Pancreas (tissue), 10 donors: ENCODE measurements at places on chromosomes 4 and X.

DNA sequence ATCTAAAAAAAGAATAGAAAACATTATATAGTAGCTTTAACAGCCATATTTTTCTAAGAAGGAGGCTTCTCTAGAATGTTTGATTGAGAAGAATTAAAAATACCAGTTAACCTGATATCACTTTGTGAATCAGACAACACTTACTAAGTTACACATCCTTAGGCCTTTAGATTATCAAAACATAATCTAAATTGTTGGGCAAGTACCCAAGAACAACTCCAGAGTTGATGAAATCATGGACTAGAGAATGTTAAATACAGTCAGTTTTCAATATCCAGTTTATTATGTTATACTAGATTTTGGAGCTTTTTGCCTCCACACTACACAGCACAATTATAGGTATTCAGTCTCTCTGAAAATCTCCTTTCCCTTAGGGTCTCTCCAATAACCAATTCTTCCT, 39.6 kb downstream of the ARL13A start:
- DNase-seq, result no peak

DNA sequence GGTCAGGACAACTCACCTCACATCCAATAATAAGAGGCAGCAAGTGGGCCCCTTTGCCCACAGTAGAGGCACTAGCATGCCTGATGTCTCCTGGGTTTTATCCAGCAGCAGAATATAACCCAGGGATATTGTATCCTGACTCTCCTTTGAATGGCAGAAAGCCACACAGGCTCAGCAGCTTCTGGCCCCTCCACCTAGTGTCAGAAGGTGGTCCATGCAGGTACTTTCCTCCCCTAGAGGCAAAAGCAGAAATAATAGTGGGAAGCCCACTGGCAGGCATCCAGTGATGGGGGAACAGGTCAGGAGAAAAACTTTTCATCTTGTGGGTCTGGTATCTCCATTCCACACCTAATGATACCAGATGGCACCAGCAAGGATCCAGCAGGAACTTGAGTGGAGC, 75.5 kb upstream of the IRS4 start:
- DNase-seq, result no peak

DNA sequence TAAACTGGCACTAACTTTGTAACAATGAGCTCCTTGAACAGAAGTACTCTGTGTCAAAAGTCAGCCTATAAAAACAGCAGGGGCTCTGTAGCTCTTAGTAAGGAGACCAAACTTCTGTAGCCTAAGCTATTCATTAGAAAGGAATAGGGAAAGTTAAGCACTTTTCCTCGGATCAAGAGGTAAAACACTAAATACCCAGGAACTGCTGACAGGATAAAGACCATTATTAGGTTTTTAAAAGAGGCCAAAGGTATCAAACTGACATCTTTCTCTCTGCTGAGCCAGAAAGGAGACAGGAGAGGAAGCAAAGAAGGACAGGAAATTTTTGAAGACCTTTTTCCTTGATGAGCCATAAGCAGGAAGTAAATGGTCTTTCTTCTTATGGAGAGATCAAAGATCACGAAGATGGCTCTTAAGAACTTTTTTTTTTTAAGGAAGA, 31.9 kb downstream of the ANAPC10 start:
- DNase-seq, result no peak

GRCh38 chrX:153816831-153817690, 13.3 kb downstream of the PDZD4 start:
- no peak for DNase-seq

- DNase-seq, result no peak
Observed at GRCh38 chr4:6926681-6927478, 17.3 kb downstream of the TBC1D14 start.

DNA sequence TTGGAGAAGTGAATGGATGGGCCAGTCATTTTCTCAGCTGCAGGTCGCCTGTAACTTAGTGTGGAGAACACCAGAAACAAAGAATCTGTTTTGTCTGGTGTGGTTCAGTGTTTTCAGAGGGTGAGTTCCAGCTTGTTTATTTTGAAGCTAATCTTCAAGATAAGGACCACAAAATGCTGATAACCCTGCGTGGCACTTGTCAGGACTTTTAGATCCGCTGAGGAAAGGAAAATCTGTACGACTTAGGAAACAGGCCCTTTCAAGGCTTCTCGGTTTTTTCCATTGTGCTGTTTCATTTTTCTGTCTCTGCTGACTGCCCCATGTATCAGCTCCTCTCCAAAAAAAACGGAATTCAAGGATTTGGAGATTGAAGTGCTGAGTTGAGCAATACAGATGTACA, 8.7 kb upstream of the ANAPC4 start:
- no peak for DNase-seq

GRCh38 chr4:504076-504475, 5.1 kb downstream of the PIGG start:
- no peak for DNase-seq

GRCh38 chr4:89196745-89197144, 85.4 kb downstream of the TIGD2 start:
- peak; percentile 26 for DNase-seq

DNA sequence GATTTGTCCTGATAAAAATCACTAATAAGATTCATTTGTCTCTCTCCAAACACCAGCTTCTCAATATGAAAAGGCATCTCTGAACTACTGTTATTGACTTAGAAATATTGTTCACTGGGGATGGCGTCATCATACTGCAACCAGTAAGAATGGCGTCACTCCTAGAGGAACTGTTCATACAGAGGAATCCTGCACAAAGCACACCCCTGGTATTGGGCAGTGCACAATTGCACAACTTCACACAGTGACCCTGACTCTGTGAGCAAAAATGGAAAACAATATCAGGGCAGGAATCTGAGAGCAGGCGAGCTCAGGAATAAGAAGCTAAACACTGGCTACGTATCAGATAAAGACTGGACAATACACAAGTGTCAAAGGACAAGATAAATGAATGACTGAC, 66.7 kb upstream of the PNPLA4 start:
- no peak for DNase-seq

GRCh38 chrX:53883196-53883595, 161.1 kb downstream of the PHF8 start:
- no peak for DNase-seq

DNA sequence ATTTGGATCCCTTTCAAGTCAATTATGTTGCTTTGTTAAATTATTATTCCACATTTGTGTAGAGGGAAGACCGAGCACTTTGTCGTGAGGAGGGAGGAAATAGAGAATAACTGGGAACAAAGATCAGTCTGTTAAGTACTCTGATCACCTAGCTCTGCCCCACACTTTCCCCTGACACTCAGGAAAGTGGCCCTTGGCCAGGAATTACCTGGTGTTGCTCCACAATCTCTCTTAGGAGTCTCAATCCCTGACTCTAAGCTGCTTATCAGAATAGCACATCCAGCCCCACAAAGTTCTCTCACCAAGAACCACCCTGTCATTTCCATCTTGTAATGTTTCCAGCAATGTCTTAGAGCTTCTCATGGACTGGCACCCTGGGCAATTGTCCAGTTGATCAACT, 83.8 kb upstream of the BMPR1B start:
- peak; percentile 20 for DNase-seq

DNA sequence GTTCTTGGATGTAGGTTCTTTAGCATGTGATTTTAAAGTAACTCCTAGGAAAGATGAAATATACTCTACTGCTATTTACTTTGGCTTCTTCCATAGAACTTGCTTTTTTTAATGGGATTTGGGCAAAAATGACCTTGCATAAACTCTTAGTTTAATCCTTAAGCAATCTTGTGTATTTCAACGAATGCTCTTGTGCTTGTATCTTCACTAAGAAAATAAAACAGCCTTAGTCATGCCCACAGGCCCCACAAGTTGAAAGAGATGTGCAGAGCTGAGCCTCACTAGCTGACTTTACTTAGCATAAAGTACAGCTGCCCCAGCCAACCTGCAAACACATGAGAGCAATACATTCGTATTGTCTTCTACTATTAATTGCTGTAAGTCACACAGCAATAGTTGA, 1609.2 kb downstream of the STIM2 start:
- no peak for DNase-seq

DNA sequence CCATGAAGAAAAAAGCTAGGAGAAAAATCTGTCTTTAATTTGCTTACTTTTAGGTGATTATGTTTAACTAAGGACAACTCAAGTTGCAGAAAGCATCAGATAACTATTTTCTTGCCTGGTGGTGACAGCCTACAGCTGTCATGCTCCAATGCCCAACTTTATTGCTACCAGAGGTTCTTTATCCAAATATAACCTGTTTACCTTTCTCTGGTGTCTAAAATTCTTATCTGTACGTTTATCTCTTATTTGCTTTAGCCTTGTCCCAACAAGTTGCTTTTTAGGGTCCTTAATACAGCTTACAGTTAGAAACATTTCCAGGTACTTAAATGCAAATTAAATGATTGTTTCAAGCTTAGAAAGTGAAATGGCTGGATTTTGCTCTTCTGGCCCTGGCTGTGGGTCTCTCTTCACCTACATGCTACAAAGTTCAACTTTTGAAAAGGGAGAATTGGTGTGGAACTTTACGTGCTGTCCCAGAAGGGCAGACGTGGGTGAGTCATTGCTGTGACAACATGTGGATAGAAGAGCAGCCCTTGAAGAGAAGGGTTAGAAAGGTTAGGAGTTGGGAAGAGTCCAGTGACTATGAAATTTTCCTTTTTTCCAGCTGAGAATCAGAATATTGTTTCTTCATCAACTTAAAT, 60.7 kb downstream of the HPGD start:
- DNase-seq, result no peak

GRCh38 chrX:151510203-151510602, 53.3 kb upstream of the PASD1 start:
- no peak for DNase-seq

GRCh38 chr4:39635023-39635422, 3.6 kb downstream of the SMIM14 start:
- no peak for DNase-seq

DNA sequence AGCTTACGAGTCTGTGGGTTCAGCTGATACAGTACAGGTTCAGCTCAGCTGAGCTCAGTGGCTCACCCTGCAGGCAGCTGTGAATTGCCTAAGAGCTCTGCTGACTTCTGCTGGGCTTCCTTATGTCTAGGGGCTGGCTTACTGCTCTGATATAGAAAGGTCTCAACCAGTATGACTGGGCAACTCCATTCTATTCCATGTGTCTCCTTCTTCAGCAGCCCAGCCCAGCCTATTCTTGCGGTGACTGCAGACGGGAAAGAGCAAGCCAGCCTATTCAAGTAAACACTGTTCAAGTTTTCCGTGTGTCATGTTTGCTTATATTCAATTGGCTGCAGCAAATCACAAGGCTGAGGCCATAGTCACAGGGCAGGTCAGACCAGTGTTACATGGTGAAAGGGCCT, 615.4 kb upstream of the ZFP42 start:
- peak; percentile 58 for DNase-seq

DNA sequence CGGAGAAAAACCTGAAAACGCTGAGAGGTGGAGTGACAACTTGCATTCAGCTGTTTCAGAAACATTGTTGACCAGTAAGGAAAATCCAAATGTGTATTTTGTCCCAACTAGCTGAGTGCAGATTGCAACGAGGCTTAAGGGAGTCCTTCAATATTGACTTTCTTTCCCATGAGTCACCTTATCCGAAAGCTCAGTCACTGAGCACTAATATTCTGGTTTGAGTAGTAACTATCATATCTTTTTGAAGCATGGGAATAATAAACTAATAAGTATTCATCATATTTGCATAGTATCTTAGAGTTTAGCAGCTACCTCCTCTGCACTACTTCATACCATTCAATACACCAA, 604.3 kb downstream of the PACRGL start:
- no peak for DNase-seq

- DNase-seq, result no peak
Observed at GRCh38 chr4:16731776-16732380, 166.6 kb downstream of the LDB2 start.

GRCh38 chrX:109958266-109958665, 44.6 kb upstream of the TMEM164 start:
- no peak for DNase-seq

DNA sequence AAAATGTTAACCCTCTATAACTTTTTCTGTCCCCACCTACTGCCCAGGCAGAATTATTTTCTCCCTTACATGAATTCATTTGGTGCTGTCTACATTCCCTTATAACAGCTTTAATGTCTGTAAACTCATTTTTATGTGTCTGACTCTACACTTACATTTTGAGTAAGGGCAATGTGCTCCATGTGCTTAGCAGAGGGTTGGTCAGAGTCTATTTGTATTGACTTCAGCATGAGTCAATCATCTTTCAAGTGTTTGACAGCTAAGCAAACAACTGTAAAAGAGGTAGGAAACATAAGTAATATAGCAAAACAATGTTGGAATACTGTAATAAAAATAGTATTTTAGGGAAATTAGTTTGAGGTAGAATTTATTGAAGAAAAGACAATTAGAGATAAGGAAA, 6.3 kb downstream of the IL15 start:
- no peak for DNase-seq

GRCh38 chr4:114606245-114606644, 7.6 kb downstream of the UGT8 start:
- DNase-seq, result no peak

GRCh38 chr4:41632481-41633073, 94.6 kb downstream of the LIMCH1 start:
- DNase-seq, result no peak

- DNase-seq, result no peak
Observed at GRCh38 chr4:15253349-15253748, 174.5 kb upstream of the C1QTNF7 start.

GRCh38 chr4:4341861-4342650, 44.8 kb upstream of the NSG1 start:
- no peak for DNase-seq

GRCh38 chrX:103274284-103274683, 2.3 kb downstream of the TCEAL5 start:
- no peak for DNase-seq

GRCh38 chr4:150974750-150975149, 40.3 kb downstream of the LRBA start:
- DNase-seq, result no peak

GRCh38 chr4:113331811-113332210, 282.4 kb downstream of the ANK2 start:
- no peak for DNase-seq

GRCh38 chrX:42680666-42681065, 97.3 kb downstream of the PPP1R2C start:
- no peak for DNase-seq

GRCh38 chrX:130669233-130669632, 233.8 kb downstream of the ENOX2 start:
- DNase-seq, result no peak

DNA sequence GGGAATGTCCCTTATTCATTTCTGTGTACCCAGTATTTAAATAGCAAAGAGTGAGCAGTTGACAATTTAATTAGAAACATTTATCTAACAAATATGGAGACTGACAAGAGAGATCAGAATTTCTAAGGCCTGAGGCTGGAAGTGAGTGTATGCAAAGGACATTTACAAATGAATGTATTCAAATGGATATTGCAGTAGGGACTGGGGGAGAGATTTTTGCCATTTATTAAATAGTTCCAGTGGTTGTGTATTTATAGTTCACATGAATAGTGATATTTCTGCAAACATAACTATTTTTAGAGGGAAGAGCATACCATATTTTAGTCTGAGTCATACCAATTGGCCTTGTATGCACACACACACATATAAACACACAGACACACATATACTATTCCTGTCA, 592.4 kb downstream of the GLUD2 start:
- no peak for DNase-seq

GRCh38 chr4:140653718-140654494, 85.1 kb upstream of the UCP1 start:
- DNase-seq, result no peak
